Stimulated activated CD4-positive, alpha-beta T cell treated with anti-CD3 and anti-CD28 coated beads, Interleukin-1b, Interleukin-23, amount 100 ng/mL, for 1 hour (primary cell): ENCODE measurements at places on chromosomes 3 and 15.

- DNase-seq = no peak
Measured at GRCh38 chr15:34271493-34271892, 46.7 kb downstream of the EMC4 start.

GRCh38 chr15:89781891-89782618 lies 5.9 kb downstream of the MESP2 start:
- no peak for DNase-seq

GRCh38 chr15:31470756-31471155 lies 144.1 kb downstream of the KLF13 start:
- DNase-seq = no peak

- DNase-seq = no peak
Measured at GRCh38 chr3:113548501-113548900, 16.1 kb downstream of the SIDT1 start.
